ENCODE measurements at places on chromosomes 1 and 21. TPM values are rescaled to one million over a fixed set of nuclear protein-coding genes. Genes with fewer than 3 reads are reported as not detected.

DNA sequence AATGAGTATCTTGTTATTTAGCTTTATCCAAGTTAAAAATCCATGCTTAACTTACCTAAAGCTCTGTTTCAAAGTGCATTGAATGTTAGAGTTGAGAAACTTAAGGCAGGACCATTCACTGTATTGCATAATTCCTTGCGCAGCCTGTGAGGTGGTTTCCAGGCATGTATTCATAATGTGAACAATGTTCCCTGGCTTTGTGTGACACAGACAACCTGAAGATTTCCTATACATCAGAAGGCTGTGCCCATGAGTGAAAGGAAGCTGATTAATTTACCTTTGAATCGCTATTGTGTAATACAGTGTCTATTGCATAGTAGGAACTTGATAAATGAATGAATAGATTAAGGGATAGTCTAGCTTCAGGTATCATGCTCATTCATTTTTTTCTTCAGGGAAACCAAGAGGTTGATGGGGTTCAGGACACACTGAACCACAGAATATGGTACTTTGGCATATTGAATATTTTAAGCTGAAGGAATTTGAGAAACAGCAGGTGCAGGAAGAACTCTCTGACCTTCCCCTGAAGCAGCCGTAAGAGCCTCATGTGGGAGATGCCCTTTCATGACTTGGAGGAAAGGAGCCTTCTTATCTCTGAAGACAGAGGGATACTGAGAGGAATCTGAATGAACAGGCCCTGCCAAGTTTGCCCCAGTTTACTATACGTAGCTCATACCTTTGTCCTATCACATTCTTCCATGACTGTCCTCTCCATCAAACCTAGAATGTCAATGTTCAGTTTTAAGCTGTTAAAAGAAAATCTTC is 88.6 kb upstream of the GNG12 start:
- DNase-seq = no peak

- DNase-seq = no peak
Observed at GRCh38 chr1:78383923-78384322, 106.9 kb upstream of the PTGFR start.

DNA sequence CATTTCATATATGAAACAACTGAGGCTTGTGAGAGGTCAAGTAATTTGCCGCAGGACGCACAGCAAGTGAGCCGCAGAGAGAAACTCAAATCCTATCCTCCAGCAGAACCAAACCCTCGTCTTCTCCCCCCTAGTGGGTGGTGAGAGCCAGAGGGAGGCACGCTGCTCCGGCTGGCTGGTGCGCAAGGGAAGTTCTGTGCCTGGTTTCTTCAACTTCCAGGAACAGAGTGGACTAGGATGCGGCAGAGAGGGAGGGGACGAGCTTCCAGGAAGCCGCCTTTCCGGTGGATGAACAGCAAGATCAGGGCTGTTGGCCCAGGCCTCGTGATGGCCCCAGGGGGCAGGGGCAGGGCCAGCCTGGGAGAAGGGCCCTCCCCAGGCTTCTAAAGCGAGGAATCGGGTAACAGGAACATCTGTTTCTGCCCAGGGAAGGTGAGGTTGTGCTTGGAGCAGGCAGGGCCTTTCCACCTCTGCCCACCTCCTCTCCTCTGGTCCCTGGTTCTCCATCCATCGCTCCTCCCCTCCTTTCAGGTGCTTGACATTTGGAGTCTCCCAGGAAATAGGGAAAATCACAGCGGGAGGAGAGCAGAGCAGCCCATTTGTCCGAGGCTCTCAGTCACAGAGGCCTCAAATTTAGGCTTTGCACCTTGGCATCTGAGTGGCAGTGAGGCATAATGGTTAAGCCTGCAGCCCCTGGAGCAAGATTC is 16.8 kb upstream of the PDIK1L start:
- no peak for DNase-seq

DNA sequence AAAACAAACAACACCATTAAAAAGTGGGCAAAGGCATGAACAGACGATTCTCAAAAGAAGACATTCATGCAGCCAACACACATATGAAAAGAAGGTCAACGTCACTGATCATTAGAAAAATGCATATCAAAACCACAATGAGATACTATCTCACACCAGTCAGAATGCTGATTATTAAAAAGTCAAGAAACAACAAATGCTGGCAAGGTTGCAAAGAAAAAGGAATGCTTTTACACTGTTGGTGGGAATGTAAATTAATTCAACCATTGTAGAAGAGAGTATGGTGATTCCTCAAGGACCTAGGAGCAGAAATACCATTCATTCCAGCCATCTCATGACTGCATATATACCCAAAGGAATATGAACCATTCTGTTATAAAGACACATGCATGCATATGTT is 419.6 kb downstream of the NEGR1 start:
- no peak for DNase-seq

DNA sequence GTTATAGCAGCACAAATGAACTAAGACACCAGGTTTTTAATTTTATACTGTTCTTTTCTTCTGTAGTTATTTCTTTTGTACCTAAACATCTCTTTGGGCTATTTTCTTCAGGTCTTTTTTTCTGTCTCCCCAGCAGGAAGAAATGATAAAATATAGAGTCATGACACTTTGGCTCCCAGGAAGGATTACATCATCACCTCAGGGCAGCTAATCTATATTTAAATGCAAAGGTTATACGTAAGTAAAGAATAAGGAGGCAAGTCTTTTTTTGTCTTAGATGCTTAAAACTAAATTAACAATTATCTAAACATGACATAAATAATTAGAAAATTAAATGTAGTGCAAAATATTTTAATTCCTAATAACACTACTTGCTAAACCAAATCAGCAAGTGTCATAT is 57.0 kb downstream of the WARS2 start:
- no peak for DNase-seq

Gene FAM229A
- polyA plus RNA-seq = 3.9 TPM

GRCh38 chr1:34066981-34067603 is 97.9 kb downstream of the CSMD2 start:
- DNase-seq = no peak

- DNase-seq = no peak
Observed at GRCh38 chr1:106526650-106527049, 529.8 kb upstream of the PRMT6 start.

Gene RCOR3
- polyA plus RNA-seq = 66.3 TPM

- no peak for DNase-seq
Observed at GRCh38 chr1:159826441-159827101, at the start of gene SLAMF8. TSS of gene SLAMF8 (plus strand) at chr1:159826873. CDS start at chr1:159826899, 26 bp downstream.

DNA sequence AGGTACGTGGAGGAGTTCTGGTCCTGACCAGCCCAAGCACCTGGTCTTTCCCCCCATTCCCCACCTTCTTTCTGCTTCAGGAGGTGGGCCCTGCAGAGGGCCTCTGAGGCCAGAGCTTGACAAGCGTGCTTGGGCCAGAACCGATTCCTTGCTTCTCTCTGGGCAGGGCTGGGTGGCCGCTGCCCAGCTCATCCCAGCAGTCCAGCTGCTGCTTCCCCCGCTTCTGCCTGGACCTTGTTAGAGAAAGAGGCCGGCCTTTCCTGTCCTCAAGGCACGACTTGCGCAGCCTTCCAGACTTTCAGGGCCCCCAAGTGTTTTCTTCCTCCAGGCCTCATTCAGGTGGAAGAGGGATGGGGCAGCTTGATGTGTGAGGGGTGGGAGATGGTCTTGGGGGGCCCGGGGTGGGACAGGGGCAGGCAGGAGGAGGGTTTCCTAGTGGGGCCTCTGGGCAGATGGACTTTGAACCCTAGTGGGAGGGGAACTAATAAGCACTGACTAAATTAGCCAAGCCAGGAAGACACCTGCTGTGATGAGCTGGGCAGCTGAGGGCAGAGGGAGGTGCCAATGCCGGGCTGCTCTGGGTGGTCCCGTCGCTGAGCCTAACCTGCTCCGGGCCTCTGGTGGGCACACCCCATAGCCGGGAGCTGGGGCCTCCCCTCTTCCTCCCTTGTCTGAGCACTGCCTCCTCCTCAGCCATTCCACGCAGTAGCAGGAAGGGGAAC is 36.5 kb downstream of the ARHGEF10L start:
- no peak for DNase-seq

DNA sequence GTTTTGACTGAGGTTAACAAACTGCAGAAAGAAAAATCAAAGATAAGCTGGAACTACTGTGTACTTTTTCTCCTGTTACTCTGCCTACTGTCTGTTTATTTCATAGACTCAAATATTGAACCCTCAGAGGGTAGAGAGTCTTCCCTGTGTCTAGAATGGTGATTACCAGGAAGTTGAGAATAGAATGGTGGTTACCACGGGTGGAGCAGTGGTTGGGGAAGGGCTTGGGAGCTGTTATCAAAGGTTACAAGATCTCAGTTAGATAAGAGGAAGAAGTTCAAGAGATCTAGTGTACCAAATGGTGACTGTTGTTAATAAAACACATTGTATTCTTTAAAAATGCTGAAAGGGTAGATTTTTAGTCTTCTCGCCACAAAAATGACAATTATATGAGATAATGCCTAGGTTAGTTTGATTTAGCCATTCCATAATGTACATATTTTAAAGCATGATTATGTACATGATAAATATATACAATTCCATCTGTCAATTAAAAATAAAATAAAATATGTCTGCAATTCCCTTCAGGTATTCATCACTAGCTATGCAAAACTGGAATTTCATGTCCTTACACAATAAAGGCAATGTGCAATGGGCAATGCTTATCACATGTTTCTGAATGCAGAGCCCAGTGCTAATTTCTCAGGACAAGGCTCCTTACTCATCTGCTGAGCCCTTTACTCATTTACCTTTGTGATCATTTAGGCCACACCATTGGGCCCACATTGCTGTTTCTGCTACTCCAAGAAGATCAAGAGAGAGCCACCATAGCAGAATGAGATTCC is 474.3 kb upstream of the CAMK1G start:
- DNase-seq = no peak

DNA sequence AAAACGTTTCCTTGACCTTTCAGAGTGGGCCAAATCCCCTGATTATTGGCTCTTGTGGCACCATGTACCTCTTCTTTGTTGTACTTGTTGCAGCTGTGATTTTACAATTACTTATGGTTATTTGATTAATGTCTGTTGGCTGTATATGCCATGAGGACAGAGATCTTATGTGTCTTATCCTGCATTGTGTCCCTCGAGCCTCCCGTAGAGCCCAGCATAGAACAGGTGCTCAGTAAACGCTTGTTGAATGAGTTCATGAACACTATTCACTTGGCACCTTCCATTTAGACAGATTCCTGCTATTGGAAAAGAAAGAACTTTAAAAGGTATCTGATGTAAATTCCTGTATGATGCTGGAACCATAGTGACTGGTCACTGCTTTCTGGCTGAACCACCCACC is 48.4 kb downstream of the PGM1 start:
- DNase-seq = no peak

GRCh38 chr1:3695326-3696217 is 43.3 kb downstream of the TP73 start:
- DNase-seq = no peak

DNA sequence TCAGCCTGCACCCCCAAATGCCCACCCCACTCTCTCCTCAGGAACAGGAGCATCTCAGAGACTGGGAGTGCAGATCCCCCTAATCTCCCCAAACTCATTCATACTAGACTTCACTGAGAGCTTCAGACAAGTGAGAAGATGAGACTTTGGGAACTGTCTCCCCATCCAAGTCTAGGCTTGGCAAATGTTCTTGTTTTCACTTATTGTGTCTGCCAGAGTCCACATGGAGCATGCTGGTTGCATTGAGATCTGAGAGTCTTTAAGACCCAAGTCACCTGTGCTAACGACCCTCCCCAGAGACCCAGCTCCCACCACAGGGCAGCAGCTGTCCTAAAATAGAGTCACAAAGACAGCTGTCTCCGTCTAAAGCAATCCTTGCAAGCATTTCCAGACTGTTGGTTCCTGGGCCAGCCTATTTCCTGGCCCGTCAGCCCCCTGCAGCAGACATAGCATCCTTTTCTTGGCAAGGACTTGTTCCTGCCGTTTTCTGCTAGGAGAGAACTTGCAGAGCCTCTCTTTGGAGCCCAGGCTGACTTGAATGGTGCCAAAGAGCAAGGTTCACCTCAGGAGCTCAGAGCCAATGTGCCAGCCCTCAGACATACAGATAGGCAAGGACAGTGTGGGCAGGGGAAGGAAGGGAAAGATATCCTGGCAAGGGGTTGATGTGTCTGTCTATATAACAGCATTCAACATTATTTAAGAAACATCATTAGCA is 1.9 kb upstream of the CNTN2 start:
- DNase-seq = no peak

DNA sequence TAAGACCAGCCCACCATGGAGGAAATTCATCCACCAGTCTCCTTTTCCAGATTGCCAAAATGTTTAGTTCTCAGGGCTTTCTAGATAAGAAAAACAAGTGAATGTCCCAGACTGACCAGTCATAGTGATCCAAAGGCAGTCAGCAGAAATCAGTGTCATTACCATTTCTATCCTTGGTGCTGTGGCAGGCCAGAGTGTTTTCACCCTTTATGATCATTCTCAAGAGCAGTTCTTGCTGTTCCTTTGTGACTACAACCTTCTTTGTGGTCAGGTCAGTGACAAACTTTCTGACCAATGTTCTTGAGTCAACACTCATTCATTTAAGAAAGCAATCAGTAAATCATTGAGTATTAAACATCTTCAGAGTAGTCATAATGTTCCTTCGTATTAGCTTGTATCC is 7.3 kb upstream of the DHCR24 start:
- DNase-seq = no peak

GRCh38 chr1:101098907-101099306 is 73.3 kb upstream of the DPH5 start:
- no peak for DNase-seq

GRCh38 chr1:84266748-84267147 is 34.8 kb upstream of the SAMD13 start:
- DNase-seq = no peak

Gene DUSP10
- 31.5 TPM for polyA plus RNA-seq

Gene F13B
- not detected for polyA plus RNA-seq
